ENCODE measurements at places on chromosomes 2 and 18. TPM values are rescaled to one million over a fixed set of nuclear protein-coding genes. Genes with fewer than 3 reads are reported as not detected.
A peak's percentile ranks its signal among the peaks of the same experiment; 100 is the strongest.

DNA sequence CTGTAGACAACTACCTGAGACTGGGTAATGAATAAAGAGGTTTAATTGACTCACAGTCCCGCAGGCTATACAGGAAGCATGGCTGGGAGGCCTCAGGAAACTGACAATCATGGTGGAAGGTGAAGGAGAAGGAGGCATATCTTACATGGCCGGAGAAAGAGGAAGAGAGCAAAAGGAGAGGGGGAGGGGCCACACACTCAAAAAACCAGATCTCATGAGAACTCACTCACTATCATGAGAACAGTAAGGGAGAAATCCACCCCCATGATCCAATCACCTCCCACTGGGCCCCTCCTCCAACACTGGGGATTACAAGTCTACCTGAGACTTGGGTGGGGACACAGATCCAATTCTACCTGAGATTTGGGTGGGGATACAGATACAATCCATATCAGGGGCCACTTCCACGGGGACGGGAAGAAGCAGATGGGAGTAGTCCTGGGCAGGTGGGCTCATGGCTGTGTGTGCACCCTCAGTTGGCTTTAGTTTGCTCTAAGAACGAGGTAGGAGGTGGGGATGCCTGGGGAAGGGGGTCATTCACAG, 9.9 kb downstream of the MAB21L4 start:
- no peak for DNase-seq

- no peak for DNase-seq
Measured at GRCh38 chr2:71864085-71864484, 283.6 kb downstream of the CYP26B1 start.

DNA sequence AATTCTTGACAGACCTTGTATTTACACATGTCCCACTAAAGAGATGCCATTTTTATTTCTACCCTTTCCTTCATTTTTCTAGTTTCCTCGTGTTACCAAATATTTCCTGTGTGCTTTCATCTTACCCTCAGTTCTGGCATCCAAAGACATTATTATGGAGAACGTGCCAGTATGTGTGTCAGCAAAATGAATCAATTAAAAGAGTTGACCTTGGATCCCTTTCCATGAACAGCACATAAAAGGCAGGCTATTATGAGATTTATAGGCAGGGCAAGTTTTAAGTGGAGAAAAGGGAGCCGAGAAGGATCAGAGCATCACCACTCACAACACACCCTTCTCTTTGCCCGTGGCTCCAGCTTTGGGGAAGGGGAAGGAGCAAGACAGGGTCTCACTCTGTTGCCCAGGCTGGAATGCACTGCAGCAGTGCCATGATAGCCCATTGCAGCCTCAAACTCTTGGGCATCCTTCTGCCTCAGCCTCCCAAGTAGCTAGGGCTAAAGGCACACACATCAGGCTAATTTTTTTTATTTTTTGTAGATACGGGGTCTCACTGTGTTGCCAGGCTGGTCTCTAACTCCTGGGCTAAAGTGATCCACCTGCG, 149.9 kb downstream of the GFPT1 start:
- DNase-seq, result no peak

DNA sequence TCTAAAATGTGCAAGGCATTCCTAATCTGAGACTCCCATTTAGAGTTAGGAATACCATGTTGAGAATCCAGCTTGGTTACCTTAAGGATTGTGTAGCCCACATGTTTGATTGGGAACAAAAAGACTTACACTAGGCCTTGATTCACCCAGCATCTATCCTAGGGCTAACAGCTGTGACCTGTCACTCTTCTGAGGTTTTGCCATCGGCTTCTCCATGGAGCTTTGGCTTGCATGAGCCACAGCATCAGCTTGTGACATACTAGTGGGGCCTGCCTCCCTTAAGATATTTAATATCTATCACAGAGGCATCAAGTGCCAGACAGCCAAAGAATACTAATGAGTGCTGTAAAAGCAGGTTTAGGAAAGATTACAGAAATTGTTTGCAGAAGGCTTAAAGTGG, 241.3 kb upstream of the UBE2E3 start:
- no peak for DNase-seq

DNA sequence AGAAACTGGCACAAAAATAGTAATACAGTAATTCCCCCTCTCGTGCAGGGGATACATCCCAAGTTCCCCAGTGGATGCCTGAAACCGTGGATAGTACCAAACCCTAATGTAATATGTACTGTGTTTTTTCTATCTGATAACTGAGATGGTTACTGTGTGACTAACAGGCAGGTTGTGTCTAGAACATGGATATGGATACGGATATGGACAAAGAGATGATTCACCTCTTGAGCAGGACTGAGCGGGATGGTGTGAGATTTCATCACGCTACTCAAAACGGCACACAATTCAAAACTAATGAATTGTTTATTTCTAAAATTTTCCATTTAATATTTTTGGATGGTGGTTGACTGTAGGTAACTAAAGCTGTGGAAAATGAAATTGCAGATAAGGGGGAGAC, 3.4 kb downstream of the MBD1 start:
- DNase-seq, result no peak

- DNase-seq, result no peak
Measured at GRCh38 chr18:21672521-21673267, 31.9 kb downstream of the ABHD3 start.

- DNase-seq, result no peak
Measured at GRCh38 chr2:211181626-211182025, 625.2 kb downstream of the CPS1 start.

DNA sequence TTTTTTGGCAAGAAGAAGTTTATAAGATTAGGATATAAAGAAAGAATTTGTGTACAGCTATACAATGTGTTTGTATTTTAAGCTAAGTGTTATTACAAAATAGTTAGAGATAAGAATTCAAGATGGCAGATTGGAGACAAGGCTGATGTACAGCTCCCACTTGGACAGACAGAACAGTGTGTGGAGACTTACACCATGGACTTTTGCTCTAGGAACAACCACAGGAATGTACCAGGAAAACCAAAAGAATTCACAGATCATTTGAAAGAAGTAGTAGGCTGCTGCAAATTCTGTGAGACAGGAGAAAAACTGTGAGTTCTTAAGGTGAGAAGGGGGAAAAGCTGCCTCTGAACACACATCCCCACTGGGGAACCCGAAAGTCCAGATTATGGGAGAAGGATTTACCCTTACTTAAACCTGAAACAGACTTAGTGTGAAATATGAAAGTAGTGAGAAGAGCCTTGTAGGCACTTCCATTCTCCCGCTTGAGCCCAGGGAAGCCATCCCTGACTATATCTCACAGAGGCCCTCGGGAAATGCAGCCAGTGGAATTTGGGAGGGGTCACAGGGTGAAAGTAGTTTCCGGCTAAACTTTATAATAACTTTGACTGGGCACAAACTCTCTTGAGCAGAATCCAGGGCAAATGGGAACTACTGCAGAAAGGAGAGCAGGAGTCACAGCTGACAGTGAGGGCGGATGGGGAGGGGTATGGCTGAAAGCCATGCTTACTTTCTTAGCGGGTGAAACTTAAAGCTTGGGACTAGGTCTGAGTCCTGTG, 11.6 kb upstream of the RPRD1A start:
- no peak for DNase-seq

PDCD1 gene
- 0.27 TPM for total RNA-seq

DNA sequence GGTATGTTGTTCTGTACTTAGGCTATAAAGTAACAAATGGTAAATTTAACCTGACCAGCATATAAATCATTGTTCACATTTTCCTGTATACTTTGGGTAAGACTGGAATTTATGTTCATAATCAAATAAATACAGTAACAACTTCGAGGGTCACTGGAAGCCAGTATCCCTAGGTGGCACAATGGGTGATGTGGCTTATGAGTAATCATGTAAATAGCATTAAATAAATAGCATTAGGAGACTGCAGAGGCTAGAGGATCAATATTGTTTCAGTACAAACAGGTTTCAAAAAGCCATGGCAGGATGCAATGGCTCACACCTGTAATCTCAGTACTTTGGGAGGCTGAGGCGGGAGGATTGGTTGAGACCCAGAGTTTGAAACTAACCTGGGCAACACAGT, 690.6 kb downstream of the SLC4A3 start:
- DNase-seq, result no peak

GRCh38 chr2:102166189-102166845, 20.5 kb upstream of the IL1RL2 start:
- peak; percentile 30 for DNase-seq

KIF5C gene
- 4.3 TPM for total RNA-seq

- no peak for DNase-seq
Measured at GRCh38 chr18:7572822-7573221, 5.7 kb downstream of the PTPRM start.

DNA sequence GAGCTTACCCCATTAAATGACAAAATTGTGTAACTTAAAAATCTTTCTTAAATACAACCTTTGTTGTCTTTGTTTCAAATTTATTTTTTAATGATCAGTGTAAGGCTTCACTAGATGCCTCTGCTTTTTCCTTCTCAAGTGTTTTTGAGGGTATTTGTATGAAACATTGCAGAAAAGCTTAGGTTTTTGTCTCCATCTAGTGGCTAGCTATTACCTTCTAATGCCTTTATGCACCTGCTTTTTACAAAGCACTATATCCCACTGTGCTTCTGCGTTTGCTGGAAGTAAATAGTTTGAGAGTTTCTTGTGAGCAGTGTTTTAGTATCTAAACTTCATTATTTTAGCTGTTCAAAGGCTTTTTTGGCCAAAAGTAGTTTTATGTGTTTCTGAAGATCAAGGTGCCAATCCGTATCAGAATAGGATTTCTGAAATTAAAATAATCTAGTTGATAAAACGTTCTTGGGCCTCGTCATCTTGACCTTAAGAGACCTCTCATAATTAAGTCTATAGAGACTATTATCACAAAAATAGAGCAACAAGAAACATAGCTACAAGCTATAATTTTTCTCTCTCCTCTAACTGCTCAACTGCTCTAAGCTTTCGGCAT, 47.0 kb downstream of the IWS1 start:
- DNase-seq, result no peak

GRCh38 chr2:96538487-96539214, 2.1 kb downstream of the ARID5A start:
- peak; percentile 64 for DNase-seq

TRABD2A gene
- 24.3 TPM for total RNA-seq

DNA sequence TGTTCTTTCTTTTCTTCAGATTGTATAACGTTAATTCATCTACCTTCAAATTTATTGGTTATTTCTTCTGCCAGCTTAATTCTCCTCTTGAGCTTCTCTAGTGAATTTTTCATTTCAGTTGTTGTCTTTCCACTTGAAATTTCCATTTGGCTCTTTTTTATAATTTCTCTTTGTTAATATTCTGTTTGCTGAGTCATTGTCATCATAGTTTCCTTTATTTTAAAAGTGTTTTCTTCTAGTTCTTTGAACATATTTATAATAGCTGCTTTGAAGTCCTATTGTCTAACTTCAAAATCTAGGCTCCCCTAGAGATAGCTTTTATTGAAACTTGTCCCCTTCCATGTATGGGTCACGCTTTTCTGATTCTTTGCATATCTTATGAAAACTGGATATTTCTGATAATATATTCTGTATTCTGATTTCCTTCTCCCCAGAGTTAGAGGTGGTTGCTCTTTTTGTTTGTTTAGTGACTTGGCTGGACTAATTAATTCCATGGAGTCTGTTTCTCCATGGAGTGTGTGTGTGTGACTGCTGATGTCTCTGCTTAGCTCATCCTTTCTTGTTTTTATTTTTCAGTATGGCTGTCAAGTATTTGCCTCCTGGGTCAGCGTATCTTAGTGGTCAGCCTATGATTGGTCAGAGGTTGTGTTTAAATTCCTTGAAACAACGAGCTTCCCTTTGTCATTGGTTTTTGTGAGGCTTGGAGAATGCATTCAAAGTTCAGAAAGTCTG, 47.6 kb downstream of the DIS3L2 start:
- no peak for DNase-seq

- no peak for DNase-seq
Measured at GRCh38 chr2:16745466-16745865, 79.8 kb upstream of the CYRIA start.

DNA sequence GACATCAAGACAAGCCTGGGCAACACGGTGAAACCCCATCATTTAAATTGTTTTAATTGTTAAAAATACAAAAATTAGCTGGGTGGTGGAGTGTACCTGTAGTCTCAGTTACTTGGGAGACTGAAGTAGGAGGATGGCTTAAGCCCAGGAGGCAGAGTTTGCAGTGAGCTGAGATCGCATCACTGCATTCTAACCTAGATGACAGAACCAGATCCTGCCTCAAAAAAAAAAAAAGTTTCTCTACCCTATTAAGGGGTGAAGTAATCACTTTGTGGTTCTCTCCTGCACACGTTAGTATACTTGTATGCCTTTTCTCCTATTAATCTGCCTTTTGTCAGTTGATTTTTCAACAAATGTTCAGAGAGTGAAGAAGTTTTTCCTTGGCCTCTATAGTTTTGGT, 18.1 kb upstream of the PUM2 start:
- DNase-seq, result no peak

IL1RL2 gene
- total RNA-seq, result not detected

DNA sequence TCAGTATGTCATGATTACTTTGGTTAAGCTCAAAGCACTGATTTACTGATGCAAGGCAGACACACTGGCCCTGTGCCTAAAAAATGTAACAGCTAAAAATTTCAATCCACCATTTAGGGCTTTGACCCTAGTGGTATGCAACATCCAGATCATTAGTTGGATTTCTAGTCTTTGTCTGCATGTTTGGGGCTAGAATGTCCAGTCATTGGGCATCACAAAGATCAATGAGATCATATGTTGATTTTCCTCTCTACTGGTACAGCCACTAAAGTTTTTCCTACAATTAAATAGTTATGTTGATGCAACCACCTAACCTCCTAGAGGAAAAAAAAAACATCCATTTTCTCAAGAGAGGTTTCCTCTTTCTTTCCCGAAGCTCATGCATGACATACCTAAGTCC, 53.4 kb upstream of the REV1 start:
- no peak for DNase-seq

UGT1A9 gene
- total RNA-seq, result not detected

DNA sequence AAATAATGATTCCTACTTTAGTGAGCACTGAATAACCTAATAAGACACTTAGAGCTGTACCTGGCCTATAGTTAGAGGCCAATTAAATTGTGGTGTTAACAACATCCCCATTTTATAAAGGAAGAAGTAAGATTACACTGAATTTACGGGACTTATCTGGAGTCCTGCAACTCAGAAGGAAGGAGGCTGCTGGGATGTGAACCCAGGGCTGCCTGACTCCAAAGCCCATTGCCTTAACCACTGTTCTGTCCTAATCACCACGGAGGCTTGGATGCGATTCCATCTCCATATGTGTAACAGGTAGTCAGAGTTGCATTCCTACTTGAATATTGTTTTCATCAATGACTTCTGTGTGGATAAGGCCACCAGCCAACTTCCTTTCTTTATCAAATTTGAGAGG, 168.9 kb downstream of the SOCS6 start:
- no peak for DNase-seq

DNA sequence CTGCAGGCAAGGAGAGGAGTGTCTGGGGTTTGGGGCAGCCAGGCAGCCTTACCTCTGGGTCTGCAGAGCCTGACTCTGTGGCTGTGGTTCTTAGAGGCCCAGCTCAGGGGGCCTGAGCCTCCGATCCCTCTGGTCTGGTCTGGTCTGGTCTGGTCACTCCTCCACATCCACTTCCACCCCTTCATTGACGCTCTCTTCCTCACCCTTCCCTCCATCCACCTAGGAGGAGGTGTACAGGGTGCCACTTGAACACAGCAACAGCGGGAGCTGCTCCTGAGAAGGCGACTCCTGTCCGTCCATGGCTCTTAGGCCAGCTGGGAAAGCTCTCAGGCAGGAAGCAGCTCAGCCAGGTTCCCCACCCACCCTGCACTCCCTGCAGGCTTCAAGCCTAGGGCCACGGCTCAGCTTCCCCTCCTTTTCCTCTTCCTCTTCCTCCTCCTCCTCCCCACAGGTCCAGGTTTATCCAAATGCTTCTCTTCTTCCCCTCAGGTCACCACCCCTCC, 16.9 kb downstream of the GPR55 start:
- DNase-seq, result no peak
